ENCODE measurements at places on chromosomes 7 and 10.

- no peak for DNase-seq
- no peak overlapping the region for H3K27ac ChIP-seq
- no peaks in the 10 kb centered on the region for H3K27me3 ChIP-seq
- no peaks in the 10 kb centered on the region for H3K4me1 ChIP-seq
- H3K36me3 ChIP-seq, result no peaks in the 10 kb centered on the region
- H3K4me3 ChIP-seq, result no peak overlapping the region
Observed at GRCh38 chr10:115063701-115064658, 29.2 kb upstream of the ATRNL1 start.

GRCh38 chr10:2968401-2969058, 98.8 kb upstream of the PFKP start:
- no peak overlapping the region for H3K4me3 ChIP-seq
- H3K27me3 ChIP-seq, result no peaks in the 10 kb centered on the region
- no peaks in the 10 kb centered on the region for H3K36me3 ChIP-seq
- no peak overlapping the region for H3K27ac ChIP-seq

DNA sequence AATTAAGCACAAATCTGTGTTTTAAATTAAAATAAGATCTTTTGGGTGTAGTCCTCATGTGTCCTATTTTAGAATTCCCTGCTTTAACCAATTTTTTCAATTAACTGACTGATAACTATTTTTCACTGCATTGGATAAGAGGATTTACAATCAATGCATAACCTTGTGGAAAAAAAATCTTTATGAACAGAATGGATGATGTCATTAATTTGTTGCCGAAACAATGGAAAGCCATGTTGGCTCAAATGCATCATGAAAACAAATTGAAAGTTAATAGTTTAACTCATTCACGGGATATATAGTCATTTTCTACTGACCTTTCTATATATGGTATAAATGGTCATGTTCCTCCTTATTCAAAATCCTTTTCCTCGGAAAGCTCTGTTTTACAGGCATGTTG, 82.3 kb downstream of the PRLHR start:
- no peak overlapping the region for H3K4me3 ChIP-seq
- H3K27me3 ChIP-seq, result peaks cover 3% of the 10 kb centered on the region
- DNase-seq, result no peak
- H3K4me1 ChIP-seq, result no peaks in the 10 kb centered on the region
- H3K27ac ChIP-seq, result no peak overlapping the region

DNA sequence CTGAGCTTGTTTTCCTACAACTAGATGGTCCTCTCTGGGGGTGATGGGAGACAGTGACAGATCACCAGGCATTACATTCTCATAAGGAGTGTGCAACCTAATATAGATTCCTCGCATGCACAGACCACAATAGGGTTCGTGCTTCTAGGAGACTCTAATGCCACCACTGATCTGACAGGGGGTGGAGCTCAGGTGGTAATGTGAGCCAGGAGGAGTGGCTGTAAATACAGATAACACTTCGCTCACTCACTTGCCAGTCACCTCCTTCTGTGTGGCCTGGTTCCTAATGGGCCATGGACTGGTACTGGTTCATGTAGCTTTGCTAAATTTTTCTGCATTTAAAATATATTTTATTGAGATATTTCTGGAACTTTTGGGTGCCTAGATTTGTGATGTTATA, 202.3 kb upstream of the ZNF32 start:
- no peaks in the 10 kb centered on the region for H3K36me3 ChIP-seq
- H3K4me1 ChIP-seq, result peaks cover 2% of the 10 kb centered on the region
- no peak for DNase-seq
